Effector CD4-positive, alpha-beta T cell (primary cell): ENCODE measurements at places on chromosomes 4 and X.

- no peak for DNase-seq
Measured at GRCh38 chrX:52995987-52996331, 37.6 kb upstream of the FAM156A start.

GRCh38 chr4:39048311-39048710 is 13.7 kb upstream of the KLHL5 start:
- no peak for DNase-seq

GRCh38 chr4:140884431-140885058 is 128.4 kb upstream of the TBC1D9 start:
- DNase-seq = no peak

GRCh38 chr4:94974773-94975172 is 217.0 kb downstream of the BMPR1B start:
- DNase-seq = no peak

- no peak for DNase-seq
Measured at GRCh38 chr4:337932-338758, 531 bp downstream of the ZNF141 start.

- no peak for DNase-seq
Measured at GRCh38 chr4:183072176-183072575, 26.9 kb upstream of the WWC2 start.

DNA sequence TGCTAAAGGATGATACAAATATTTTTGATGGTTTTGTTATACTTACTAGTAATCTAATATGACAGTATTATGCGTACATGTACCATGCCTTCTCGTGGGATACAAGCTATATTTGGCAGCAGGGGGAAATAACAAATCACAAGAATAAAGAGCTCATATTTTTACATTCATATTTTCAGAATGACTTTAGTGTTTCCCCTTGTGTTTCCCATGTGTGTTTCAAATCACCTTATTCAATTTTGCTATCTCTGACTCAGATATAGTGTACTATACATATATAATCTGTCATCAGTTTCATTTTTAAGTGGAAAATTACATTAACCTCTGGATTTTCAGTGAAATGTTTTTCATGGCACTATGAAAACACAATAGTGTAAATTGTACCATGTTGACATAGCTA is 146.8 kb downstream of the RPA4 start:
- DNase-seq = no peak

DNA sequence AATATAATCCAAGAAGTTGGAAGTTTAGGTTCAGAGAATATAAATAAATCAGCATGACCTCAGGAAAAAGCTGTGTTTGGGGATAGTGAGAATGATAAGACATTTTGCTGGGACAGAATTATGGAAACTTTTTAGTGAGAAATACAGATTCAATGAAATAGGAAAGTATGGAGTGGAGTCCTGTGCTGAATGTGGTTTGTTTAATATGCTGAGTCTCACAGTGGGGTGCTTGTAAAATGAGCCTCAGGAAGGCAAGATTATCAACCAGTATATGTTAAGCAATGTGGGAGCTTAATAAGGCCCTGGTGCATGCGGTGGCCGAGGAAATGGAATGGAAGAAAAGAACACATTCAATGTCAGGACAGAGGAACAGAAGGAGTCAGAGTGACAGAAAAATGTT is 1554.7 kb upstream of the TENM3 start:
- no peak for DNase-seq

DNA sequence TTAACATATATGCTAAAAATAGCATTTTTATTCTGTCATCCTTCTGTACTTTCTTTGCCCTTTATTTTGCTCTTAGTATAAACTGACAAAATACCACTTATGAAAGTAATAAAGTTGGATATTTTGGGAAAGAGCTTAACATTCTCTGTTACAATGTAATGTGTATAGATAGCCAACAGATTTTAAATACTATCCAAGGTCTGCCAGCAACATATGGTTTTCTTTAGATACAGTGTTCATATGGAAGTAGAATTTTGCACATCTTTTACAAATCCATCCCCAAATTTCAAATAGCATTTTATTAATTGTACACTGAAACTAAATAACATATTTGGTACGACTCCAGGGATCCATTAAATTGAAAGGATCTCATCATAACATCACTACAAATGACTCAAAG is 268.6 kb upstream of the PCDH18 start:
- no peak for DNase-seq

- no peak for DNase-seq
Measured at GRCh38 chrX:38402118-38402517, 49.7 kb downstream of the OTC start.

- no peak for DNase-seq
Measured at GRCh38 chr4:8067274-8067936, 91.2 kb downstream of the ABLIM2 start.

DNA sequence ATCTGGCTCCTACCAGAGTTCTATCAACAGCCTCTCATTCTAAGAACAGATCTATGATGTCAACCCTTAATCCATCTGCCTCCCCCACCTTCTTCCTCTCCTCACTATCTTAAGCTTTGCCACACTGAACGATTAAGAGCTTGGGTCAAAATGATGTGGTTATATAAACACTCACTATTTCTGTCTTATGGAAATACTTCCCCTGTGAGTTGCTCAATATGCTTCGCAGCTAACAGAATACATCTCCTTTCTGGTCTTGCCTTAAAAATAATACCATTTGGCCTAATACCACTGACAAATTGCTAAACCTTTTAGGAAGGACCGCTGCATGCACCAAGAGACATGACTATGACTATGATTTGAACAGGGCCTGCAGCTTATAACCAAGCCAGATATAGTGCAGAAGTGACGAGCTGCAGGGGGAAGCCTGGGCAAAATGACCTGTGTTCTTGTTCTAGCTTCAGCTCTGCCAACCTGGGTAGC is 130.9 kb downstream of the RNF150 start:
- no peak for DNase-seq

- DNase-seq = no peak
Measured at GRCh38 chr4:10977534-10977933, 293.0 kb upstream of the CLNK start.

GRCh38 chr4:168019921-168020320 is 72.4 kb upstream of the ANXA10 start:
- no peak for DNase-seq

GRCh38 chrX:112147206-112147605 is 64.6 kb upstream of the TRPC5 start:
- no peak for DNase-seq

- no peak for DNase-seq
Measured at GRCh38 chr4:79467246-79467932, 59.4 kb upstream of the GK2 start.

DNA sequence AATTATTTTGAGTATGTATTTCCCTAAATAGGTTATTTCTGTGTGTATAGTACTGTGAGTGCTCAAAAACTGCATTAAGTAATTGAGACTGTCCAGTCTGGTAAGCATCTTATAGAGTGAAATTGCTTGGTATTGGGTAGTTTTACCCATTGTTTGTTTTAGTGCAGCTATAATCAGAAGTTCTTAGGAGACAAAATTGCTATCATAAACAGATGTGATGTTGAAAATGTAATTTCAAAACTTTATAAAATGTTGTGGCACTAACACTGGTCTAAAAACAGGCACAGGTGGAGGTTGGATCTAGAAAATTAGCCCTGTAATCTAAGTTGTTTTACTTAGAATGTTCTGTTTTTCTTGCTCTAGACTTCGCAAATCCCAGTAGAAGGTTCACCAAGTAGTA is 46.8 kb downstream of the RAPGEF2 start:
- DNase-seq = no peak

- DNase-seq = no peak
Measured at GRCh38 chrX:153153516-153153915, 25.6 kb upstream of the MAGEA1 start.

DNA sequence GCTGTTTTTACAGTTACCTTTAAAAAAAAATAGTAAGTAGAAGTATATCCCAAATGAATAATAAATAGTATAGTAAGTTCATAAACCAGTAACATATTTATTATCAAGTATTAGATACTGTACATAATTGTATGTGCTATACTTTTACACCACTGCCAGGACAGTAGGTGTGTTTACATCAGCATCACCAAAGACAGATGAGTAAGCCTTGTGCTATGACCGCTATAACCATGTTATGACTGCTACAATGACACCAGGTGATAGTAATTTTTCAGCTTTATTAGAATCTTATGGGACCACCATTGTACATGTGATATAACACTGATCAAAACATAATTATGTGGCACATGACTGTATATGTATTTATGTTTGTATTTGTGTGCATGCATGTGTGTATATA is 27.3 kb downstream of the PABPC4L start:
- DNase-seq = no peak

DNA sequence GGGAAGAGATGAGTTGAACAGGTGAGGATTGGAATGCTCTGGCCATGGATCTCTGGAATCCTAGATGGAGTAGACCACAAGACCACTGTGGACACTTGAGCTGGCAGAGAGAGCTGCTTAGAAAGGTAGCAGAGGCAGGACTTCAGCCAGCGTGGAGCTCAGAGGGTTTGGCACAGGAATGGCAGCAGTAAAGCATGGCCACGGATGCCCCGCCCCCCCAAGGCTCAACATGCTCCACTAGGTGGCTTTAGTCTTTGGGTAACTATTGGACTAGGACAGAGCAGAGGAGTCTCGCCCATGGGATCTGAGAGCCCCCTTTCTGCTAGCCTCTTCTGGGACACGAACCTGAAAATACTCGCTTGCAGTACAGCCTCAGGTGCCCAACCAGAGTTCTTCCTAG is 150.1 kb upstream of the NEIL3 start:
- no peak for DNase-seq

- DNase-seq = no peak
Measured at GRCh38 chr4:55398966-55399365, 3.2 kb downstream of the TMEM165 start.

DNA sequence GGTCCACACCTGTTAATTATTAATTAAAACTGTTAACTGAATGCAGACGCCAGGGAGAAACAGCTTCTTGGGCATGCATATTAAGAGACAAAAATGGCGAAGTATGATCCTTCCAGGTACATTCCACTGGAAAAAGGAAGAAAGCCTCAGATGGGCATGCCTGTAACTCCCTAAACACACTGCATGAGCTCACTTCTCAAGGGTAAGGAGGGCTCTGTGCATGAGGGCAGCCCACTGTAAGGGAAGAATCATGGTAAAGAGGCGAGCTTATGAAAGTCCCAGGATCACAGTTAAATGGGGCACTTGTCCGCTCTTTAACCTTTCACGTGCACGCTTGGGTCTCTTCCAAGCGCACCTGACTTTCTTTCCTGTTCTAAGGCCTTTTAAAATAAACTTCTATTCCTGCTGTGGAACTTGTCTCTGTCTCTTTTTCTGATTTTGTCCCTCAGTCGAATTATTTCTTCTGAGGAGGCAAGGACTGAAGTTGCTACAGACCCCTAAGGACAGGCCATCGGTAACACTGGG is 321.7 kb downstream of the PPP1R2C start:
- no peak for DNase-seq

DNA sequence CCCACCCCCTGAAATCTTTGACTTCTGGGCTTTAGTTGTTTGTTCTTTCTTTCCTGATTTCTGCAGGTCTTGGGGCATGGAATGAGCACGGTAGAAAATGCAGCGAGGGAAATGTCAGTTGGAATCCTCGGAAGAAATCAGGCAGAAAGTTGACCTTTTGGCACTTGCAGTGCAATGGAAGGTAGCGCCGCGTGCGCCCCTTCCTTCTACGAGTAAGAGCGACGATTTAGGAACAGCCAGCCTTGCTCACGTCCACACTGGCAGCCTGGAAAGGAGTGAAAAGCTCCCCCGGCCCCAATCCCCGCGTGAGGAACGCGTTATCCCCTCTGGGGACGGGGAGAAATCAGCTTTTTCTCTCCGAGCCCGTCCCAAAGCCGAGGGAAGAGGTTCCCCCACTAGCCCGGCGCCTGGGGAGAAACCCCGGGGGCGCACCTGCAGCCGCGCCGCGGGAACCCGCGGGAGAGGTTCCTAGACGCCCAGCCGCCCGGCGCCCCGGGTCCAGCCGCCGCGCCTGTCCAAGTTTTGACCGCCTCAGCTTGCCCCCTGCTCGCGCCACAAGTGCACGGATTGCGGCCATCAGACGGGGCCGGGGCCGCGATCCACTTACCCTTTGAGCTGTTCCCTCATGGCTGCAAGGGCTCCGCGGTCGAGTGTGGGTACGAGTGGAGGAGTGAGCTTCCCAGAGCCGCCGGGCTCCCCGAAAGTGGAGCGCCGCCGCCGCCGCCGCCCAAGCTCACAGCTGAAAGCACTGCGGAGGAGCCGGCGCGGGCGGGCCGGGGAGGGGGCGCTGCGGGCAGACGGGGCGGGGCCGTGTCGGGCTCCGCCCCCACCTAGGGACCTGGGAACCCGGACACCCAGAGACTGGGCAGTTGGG is 194.6 kb upstream of the FTHL17 start:
- DNase-seq = no peak

GRCh38 chr4:83252782-83253405 is 31.7 kb downstream of the COQ2 start:
- peak; percentile 67 for DNase-seq

DNA sequence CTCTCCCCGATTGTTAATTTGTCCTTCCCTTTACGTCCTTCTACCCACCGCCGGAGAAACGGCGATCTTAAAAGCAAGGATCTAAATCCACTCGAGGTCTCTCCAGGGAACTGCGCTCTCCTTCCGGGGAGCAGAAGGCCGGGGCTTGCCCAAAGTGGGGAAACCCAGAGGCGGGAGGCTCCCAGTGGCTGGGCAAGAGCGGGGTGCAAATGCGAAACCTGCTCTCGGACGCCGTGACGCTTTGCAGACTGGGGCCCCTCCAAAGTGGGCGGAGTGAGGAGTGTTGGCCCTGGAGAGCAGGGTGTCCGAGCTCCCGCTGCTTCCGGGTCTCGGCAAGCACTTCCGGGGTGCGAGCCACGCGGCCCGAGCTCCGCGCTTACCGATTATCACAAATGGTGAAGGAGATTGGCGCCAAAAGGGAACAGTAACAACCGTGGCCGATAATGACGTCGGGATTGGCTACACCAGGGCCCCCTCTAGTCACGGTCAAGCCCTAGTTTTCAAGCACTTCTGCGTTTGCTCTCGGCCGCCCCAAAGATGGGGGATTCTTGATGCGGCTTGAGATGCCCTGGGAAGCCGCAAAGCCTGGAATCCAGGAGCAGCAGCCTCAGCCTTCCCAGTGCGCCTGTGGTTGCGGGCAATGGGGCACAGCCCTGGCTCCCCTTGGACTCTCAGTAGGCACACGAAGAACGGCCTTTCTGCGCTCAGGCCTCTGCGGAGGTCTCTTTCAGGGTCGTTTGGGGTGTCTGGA is 29.0 kb downstream of the HAND2 start:
- DNase-seq = no peak

GRCh38 chr4:39626261-39626660 is 12.4 kb downstream of the SMIM14 start:
- no peak for DNase-seq

DNA sequence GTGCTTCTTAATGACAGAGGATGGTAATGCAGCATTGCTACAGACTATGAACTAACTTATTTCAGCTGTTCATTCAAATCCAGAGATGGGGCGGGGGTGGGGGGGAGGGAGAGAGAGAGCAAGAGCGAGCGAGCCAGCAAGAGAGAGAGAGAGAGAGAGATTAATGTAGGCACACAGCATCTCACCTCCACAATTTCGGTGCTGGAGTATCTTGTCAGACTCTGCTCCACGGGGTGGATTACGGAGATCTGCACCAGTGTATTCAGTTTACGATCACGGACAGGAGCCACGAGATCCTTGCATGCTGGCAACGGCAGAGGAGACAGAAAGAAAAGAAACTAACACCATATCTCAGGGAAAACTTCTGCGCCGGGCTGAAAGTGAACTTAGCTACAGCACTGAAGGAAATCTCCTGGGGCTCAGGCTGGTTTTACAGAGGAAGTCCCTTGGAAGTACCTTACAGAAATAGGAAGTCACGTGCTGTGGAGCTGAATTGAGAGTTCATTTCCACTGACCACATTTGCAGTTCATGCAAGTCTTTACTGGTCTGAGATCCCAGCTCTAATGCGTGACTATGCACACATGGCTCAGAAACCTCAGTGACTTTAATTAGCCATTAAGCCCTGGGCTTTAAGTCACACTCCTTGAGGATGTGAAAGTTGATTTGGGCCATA is 440.9 kb downstream of the INPP4B start:
- peak; percentile 39 for DNase-seq
